ENCODE measurements at places on chromosomes 5 and 9.

- DNase-seq = no peak
Observed at GRCh38 chr9:124710766-124711165, 60.3 kb downstream of the NR6A1 start.

DNA sequence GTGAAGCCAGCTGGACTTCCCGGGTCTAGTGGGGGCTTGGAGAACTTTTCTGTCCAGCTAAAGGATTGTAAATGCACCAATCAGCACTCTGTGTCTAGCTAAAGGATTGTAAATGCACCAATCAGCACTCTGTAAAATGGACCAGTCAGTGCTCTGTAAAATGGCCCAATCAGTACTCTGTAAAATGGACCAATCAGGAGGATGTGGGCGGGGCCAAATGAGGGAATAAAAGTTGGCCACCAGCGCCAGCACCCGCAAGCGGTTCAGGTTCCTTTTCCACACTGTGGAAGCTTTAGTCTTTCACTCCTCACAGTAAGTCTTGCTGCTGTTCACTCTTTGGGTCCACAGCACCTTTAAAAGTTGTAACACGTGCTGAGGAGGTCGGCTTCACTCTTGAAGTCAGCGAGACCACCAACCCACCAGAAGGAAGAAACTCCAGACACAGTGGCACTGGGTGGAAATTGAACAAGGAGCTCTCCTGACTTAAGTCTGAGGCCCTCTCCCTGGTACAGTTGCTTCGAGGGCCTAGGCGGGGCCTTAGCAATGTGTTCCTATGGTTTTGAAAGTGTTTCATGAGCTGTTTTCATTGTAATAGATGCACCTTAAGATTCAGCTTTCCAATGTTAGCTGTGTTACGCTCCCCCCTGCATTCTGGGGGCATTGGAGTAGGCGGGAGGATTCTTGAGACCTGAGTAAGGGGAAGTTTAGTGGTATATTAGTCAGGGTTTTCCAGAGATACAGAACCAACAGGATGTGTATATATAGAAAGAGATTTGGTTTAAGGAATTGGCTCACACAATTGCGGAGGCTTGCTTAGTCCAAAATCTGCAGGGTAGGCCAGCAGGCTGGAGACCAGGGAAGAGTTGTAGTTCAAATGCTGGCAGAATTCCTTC is 21.5 kb upstream of the MYO10 start:
- DNase-seq = no peak

GRCh38 chr9:93177676-93178075 is 6.3 kb upstream of the WNK2 start:
- no peak for DNase-seq

DNA sequence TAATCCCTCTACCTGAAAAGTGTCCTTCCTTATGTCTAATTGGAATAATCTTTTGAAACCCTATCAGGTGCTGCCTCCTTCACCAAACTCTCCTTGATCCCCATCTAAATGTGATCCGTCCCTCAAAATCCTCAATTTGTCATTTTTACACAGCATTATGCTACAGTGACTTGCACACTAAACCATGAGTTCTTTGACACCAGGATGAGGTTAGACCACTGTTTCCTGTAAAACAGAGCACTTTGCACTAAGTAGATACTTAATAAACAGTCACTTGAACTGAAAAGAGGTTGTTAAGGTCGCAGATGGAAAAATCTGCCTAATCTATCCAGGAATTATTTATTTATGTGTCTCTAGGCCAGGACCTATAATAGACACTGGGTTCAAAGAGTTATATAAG is 44.2 kb upstream of the TLX3 start:
- no peak for DNase-seq

DNA sequence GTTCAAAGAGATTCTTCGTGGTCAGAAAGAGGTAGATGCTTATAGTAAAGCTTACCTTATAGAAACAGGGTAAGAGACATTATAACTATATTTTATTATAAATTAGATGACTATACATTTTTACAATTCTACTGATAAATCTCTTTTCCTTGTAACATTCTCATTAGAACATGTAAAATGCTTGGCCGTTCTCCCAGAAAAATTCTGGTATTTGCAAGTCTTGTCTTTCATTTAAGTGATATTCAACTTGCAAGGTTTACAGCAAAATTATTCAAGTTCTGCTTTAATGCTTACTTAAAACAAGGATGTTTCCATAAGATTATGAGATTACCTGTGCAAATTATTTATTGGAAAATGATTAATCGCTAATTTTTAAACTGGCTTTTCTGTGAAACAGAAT is 41.3 kb upstream of the CDH18 start:
- DNase-seq = no peak

DNA sequence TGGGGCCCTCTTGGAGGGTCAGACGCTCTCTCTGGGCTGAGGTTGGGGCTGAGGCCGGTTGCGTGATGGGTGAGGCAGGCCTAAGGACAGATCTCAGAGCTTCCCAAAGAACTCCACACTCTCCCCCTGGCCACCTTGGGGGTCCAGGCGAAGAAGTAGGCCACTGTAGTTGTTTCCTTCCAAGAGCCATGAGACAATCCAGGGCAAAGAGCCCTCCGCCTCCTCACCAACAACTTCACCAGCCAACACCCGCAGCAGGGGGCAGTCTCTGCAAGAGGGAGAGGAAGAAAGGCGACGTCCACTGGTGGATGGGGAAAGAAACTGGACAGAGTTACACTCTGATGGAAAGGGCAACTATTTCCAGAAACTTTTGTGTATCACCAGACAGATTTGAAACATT is 10.7 kb downstream of the SLC35A4 start:
- DNase-seq = no peak

DNA sequence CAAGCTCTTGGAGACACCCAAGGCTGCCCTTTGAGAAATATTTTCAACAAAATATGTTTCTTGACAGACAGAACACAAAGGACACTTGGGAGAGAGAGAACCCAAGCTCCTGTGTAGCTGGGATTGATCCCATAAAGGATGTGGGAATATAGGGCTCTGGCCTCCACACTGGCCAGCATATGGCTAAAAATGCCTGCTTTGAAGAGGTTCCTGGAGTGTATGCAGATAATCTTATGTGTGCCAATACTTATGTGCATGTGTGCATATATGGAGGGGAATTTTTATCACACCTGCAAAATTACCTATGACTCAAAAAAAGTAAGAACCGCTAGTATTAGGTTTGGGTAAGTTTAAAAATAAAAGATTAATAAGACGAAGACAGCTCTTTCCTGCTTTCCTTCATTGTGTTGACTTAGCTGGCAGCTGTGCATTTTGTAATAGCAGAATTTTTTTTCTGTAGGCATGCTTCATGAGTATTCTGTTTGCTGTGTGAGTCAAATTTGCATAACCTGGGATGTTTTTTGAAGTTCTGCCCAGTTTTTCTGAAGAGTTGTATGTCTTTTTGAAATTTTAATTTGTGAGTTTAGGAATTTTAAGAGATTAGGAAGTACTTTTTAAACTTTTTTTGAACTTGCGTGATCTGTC is 42.6 kb downstream of the HACD4 start:
- DNase-seq = no peak

DNA sequence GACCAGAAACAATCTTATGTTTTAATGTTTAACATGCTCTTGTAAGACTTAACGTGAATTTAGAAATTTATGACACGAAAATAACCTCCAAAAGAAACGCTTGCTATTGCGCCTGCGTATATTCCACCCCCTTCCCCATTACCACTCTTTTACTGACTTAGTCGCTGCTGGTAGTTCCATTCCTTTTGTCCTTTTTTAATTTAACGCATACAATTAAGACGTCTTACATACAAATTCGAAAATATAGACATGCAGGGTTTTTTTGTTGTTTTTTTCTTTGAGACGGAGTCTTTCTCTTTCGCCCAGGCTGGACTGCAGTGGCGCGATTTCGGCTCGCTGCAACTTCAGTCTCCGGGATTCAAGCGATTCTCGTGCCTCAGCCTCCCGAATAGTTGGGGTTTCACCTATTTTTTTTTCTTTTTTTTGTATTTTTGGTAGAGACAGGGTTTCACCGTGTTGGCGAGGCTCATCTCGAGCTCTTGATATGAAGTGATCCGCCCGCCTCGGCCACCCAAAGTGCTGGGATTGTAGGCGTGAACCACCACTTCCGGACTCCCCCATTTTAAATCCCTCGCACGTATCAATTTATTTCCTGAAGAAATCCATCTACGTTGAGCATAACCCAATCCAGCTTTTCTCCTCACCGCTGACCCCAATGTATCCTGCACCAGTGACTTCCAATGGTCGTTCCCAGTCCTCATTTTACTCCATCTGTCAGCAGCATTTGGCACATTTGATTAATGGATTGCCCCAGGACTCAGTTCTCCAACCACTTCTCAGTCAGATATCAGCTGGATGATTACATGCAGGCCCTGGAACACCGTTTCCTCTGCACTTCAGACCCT is 684 bp upstream of the MED7 start:
- no peak for DNase-seq

- no peak for DNase-seq
Observed at GRCh38 chr9:94286116-94286515, 27.0 kb downstream of the ZNF169 start.

- DNase-seq = no peak
Observed at GRCh38 chr5:127562252-127562651, 44.8 kb downstream of the PRRC1 start.

DNA sequence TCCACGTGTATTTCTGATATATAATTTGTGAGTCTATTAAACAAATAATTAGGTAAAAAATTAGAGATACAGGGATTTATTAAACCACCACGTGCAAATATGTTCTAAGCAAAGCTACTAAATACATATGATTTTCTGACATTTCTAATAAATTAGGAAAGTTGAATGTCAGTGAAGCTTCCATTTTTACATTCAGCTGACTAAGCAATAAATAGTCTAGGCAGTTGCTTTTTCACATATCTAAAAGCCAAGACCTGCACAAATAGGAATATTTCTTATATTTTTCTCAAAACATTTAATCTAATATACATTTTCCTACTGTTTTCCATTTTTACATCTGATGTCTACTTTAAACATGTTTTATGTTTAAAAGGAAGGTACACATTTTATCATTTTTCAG is 322.6 kb upstream of the EFNA5 start:
- DNase-seq = no peak

- DNase-seq = no peak
Observed at GRCh38 chr9:136096505-136097001, 1.5 kb upstream of the NACC2 start.
